ENCODE measurements at places on chromosomes 1 and 21.

DNA sequence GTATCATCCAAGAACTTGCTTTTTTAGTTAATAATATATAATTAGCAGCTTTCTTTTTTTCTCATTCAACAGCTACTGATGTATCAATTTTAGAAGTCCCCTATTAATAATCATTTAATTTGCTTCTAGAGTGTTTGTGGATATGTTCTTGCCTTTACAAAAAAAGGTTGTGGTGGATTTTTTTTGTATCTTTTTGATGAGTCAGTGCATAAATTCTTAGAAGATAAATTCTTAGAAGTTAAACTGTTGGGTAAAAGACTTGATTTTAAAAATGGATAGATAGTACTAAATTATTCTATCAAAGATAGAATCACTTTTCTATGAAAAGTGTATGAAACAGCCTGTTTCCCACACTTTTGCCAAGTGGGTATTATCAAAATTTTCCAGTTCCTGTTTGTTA is 11.9 kb downstream of the FGGY start:
- DNase-seq: no peak

GRCh38 chr1:184258525-184258924 is 128.3 kb upstream of the C1orf21 start:
- DNase-seq: no peak

DNA sequence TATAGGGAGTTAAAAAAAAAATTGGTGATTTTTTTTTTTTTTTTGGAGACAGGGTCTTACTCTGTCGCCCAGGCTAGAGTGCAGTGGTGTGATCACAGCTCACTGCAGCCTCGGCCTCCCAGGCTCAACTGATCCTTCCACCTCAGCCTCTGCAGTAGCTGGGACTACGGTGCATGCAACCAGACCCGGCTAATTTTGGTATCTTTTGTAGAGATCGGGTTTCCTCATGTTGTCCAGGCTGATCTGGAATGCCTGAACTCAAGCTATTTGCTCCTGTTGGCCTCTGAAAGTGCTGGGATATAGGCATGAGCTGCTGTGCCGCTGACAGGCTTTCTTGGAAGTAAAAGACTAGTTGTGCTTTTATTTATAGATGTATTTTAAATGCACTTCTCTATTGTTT is 3.0 kb downstream of the CDC42 start:
- no peak for DNase-seq

DNA sequence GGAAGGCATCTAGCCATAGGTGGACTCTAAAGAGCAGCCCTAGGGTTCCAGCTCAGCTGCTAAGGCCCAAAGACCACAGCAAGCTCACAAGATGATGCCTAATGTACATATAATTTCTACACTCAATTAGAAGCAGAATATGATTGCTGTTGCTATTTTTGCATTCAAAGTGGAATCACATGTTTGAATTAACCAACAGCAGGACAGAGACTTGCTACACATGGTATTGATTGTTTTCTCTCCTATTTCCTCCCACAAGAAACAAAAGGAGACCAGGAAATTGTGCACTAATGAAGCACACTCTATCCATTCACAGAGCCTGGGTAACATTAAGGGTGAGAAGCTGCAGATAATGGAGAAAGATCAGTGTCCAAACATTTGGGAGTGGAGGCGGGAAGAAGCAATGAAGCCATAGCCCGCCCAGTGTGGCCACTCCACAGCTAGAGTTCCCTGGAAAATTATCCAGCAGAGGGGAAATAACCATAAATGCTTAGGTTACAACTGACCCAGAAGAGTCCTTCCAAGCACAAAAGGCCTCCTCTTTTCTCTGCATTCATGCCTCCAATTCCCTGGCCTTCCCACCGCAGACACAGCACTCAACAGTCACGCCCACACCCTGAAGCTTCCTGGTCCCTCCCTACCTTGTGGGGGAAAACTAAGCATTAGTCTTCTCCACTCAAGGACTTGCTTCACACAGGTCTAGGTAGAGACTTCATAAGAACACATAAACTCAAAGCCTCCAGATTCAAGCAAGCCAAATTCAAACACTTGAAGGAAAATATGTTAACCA is 7.5 kb downstream of the CNN3 start:
- no peak for DNase-seq

DNA sequence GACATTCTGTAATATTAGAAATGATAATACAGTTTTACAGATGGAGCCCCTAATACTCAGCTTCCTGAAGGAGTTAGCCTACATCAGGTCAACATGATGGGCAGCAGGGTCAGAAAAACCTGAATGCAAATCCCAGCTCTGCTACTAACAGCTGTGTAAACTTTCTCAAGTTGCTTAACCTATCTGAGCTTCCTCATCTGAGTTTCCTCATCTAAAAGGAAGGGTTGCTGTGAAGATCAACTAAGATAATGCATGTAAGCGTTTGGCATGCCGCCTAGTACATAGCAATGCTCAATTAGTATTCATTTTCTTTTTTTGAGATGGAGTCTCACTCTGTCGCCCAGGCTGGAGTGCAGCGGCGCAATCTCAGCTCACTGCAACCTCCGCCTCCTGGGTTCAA is 18.4 kb upstream of the DESI2 start:
- DNase-seq: no peak
